ENCODE measurements at places on chromosomes 2 and 18.

- no peak for DNase-seq
Observed at GRCh38 chr18:79552696-79553095, 126.9 kb upstream of the CTDP1 start.

GRCh38 chr2:18454692-18455235, 105.7 kb downstream of the RDH14 start:
- DNase-seq = no peak

- DNase-seq = no peak
Observed at GRCh38 chr2:19623488-19623887, 265.1 kb upstream of the OSR1 start.

DNA sequence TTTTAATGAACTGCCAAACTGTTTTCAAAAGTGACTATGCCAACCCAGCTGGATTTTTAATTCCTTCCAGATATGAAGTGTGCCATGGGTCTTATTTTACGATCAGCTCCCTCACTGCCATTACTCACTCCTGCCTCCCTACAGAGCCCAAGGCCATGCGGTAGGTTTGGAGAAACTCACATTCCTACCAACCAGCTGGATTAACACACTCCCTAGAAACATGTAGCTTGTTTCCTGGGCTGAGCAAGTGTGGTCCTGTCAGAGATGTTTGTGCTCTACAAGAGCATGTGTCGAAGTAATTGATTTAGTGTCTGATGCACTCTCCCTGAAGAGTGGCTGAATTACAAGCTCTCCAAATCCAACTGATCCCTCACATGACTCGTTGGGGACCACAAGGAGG, 82.5 kb downstream of the SPP2 start:
- DNase-seq = no peak

- DNase-seq = no peak
Observed at GRCh38 chr2:171957061-171957460, 34.8 kb downstream of the HAT1 start.

DNA sequence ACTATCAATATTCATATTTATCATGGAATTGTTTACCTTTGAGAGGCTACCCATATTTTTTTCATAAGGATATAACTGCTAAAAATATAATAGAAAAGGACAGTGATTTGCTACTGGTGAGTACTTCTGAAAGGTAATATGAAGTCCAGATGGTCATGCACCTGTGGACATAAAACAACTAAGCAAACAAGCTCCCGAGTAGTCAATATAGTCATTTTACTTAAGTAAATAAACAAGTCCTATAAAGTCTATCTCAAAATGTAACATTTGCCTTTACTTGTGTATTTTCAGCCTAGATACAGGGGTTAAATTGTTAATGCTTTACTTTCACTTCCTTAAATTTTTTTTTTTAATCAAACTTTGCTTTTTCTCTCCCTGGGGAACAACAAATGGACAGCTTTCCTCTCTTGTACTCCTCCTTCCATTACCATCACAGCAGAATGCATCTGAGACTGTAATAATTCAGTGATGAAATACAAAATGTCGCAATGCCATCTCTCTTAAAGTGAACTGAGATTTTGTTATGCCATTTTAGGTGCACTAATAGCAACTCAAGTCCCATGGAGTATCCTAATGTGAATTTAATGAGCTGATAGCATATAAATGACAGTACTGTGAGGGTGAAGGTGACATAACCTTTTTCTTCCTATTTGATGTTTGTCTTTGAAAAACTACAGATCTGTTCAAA, 1325.4 kb upstream of the ZEB2 start:
- no peak for DNase-seq

DNA sequence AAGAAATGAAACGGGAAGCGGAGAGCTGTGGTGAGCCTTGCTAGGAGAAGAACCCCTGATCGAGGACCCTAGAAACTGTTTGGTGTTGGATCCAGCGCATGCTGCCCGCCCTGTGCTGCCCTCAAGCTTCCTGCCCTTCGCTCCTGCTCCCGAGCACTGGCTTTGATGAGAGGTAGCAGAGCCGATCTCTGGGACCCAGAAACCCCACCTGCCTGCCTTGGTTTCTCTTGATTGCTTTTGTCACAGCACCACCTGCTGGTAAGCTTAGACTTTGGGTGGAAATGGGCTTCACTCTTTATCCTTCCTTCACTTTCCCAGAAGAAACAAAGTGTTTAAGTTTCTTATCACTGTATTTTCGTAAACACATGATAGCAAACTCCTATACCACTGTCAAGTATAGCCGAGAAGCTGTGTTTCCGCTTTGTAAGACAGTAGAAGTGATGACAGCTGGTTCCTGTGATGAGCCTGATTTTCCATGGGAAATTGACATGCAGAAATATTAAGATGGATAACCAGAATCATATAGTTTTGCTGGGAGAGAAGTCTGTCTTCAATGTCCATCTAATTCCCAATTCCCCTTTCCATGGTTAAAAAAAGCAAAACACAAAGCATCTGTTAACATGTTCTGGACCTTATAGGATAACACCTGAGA, 267.4 kb downstream of the PHLPP1 start:
- peak; percentile 55 for DNase-seq

GRCh38 chr2:205540036-205540435, 142.3 kb upstream of the NRP2 start:
- no peak for DNase-seq

DNA sequence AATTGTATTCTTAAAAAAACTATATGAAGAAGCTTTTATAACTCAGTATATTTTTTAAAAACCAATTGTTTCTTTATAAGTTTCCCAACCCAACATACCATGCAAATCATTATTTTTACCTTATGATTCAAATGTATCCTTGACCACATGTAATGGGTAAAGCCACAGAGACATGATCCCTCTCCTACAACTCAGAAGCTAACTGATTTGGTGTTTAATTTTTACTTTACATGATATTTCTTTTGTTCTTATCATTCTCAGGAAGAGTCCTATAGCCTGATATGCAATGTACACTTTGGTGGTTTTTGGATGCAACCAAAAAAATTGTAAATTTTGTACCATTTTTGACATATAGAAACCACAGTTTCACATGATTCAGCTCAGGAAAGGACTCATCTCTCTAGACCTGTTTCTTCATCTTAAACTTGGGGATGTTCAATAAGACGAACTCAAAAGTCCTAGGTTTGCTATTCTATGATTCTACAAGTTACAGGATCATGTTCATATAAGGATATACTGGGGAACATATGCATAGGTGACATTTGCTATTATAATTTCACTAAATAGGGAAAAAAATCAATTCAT, 85.2 kb upstream of the RBBP8 start:
- no peak for DNase-seq

DNA sequence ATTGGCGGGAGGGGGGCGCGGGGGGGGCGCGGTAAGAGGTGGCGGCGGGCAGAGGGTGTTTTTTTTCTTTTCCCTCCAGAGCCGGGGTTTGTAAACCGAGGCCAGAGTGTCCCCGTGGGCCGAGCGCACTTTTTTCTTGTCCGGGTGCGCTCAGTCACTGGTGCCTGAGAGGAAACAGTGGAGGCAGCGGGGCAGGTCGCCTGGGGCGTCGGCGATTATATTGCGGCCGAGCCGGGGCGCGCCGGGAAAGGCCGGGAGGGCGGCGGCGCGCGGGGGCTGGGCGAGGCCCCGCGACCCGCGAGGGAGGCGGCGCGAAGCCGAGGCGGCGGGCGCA, 275 bp downstream of the HOXD8 start:
- no peak for DNase-seq

Measured in head of caudate nucleus (tissue), 42 donors.